ENCODE measurements at places on chromosomes 11 and 22.
A peak's percentile ranks its signal among the peaks of the same experiment; 100 is the strongest.

GRCh38 chr11:87779276-87780067, 395.8 kb downstream of the RAB38 start:
- DNase-seq = no peak

DNA sequence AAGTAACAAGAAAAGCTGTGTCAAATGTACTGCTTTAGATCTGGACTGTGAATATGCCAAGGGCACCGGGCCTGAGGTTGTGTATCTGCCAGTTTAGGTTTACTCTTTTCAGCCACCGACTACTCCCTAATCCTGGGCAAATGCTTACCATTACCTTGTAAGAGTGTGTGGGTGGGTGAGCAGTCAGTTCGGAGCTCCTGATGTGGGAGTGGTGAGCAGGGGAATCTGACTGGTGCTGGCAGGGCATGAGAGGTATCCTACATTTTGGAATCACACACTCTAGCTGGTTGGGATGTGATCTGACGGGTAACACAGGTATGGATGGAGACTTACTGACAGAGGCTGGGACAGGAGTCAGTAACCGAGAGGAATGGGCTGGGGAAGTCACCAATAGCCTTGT, 2.6 kb upstream of the FAM180B start:
- no peak for DNase-seq

- DNase-seq = no peak
Observed at GRCh38 chr11:74520316-74520715, 26.8 kb upstream of the LIPT2 start.

DNA sequence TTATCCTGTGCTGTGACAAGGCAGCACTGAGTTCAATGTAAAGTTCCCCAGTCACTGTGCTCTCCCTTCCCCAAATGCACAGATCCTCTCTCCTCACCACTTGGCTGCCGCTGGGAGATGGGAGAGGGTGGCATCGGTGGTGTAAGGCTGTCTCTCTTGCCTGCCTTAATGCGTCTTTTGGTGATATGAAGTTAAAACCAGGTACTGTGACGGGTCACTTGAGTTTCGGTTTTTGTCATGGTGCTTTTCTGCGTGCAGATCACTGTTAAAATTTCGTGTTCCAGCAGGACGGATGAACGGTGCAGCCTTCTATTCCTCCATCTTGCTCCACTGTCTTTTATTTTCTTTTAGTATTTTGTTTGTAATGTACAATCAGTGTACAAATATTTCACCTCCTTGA, 18.6 kb downstream of the GLB1L2 start:
- no peak for DNase-seq

GRCh38 chr11:46381819-46382645, 563 bp downstream of the MDK start:
- DNase-seq = no peak

- DNase-seq = no peak
Observed at GRCh38 chr11:60809691-60810090, 24.6 kb downstream of the MS4A10 start.

DNA sequence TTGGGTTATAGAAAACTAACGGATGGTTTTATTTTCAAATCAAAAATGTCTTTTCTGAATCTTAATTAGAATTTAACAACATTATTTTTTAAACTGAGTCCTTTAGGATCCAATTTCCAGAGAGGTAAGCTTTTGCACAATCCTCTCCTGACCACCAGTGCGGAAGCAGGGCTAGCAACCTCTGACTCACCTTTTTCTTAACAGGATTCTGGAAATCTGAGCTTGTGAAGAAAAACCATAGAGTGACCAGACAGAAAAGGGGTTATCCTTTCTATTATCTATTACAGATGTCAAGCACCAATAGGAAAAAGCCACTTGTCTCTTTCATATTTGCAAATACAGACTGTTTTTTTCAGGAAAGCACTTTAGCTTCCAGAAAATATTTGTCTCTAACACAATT, 25.3 kb downstream of the ALG9 start:
- no peak for DNase-seq

DNA sequence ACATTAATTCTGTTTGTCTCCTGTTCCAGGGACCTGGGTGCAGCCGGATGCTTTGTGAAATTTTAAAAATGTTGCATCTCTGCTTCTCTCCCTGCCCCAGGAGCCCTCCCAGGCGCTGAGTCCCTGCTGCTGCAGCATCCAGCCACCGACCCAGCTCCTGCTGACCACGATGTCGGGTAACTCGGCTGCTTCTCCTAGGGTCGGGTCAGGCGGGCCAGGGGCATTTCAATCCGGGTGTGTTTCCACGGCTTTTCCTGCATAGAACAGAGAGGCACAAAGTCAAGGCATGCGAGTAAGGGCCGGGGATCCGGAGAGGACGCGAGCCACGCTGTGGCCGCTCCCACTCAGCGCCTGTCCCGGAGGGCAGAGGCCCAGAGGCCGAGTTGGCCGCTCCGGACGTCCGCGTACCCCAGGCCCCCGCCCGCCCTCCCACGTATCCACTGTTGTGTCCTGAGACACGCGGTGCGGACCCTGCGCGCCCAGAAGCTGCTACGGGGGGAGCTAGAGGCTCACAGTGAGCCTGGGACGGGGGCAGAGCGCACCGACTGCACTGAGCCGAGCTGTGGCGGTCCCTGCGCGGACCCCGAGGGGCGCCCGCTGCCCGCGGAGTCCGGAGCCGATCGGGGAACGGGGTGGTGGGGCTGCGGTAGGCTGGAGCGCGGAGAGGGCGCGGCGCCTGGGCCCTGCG, at the start of gene POU2AF3:
Gene POU2AF3 (plus strand): TSS at position 134 of the 688 bp plus-strand sequence. CDS start 36 bp downstream, at position 170.
- no peak for DNase-seq

- DNase-seq = peak; percentile 70
Observed at GRCh38 chr11:58958500-58958899, 19.2 kb downstream of the GLYATL1 start.

DNA sequence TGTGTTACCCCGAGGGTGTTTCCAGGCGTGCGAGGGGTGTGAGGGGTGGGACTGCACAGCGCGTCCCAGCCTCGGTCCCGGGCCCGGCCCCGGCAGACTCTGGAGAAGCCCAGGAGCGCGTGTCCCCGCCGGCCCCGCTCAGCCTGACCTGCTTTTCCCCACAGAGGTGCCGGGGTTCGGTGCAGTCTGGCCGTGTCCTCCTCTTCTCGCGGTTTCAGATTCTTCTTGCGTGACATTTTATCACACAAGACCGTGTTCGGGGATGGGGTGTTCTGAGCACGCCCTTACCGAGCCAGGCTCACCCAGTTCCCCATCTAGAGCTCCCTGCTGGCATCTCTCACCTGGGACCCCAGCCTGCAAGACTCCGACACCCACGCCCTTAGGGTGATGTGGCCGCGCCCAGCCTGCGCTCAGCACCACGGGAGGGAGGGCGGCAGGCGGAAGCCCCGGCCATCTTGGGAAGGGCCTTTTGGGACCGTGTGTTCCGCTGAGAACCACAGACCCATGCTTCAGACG, 775.6 kb downstream of the BRD1 start:
- peak; percentile 78 for DNase-seq

GRCh38 chr22:30889268-30889995, 79.1 kb downstream of the MORC2 start:
- DNase-seq = peak; percentile 43

GRCh38 chr22:31344578-31345330, 1.4 kb downstream of the PATZ1 start:
- DNase-seq = peak; percentile 69

- DNase-seq = no peak
Observed at GRCh38 chr11:128420951-128421350, 166.4 kb downstream of the ETS1 start.

- no peak for DNase-seq
Observed at GRCh38 chr11:121237686-121238658, 54.6 kb upstream of the SC5D start.

DNA sequence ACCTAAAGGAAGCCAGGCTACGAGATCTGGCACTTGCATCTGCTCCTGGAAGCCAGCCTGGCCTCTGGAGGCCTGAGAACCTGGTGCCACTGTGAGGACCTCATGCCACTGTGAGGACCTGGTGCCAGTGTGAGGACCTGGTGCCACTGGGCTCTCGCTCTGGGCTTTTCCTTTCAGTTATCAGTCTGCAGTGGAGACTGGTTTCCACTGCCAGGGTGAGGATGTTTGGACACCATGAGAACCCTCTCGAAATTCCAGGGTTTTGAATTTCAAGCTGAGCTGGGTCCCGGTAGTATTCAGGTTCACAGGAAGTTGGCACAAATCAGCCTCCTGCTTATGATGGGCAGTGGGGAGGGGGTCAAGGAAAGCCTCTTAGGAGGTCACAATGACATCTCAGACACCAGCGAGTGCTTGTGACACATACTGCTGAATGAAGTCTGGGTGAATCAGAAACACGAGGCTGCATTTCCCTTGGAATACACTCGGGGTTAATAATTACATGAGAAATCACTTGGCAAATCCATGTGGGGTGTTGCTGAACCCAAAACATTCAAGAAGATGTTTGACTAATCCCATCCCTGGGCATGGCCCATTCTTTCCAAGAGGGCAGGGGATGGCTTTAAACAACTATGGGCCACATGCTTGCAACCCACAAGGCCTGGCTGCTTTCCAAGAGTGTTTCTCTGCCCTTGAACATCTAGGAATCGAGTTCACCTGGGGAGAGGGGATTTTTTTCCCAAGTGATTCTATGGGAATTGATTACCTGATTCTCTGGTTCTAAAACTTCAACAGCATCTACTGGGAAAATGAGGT, 60.2 kb downstream of the LINC01488 start:
- DNase-seq = peak; percentile 24

DNA sequence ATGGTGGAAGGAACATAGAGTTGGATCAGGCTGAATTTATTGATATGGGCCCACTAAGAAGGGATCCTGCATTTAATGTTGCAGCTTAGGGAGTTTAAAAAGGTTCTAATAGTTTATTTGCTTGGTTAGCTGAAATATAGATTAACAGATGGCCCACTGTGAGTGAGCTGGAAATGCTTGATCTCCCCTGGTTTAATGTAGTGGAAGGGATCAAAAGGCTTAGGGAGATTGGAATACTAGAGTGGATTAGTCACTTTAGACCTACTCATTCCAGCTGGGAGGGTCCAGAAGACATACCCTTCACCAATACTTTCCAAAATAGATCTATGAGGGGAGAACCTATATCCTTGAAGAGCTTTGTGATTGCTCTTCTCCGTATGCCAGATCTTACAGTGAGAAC, 130.1 kb upstream of the ZC3H12C start:
- DNase-seq = no peak

DNA sequence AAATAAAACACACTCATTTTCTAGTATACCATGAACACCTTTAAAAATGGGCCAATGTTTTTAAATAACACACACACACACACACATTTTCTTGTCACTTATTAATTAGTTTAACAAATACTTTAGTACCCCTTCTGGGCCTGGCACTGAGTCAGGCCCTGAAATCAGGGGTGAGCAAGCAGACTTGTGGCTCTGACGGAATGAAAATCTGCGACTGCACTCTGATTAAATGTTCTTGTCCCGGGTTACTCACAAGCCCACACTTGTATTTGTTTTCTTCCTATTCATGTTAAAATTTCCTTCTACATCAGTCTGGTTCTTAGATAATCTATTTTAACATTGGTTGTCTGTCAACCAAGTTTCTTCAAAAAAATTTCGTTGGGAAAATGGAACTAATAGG, 43.0 kb upstream of the PDGFD start:
- DNase-seq = no peak

All from activated effector memory CD4-positive, alpha-beta T cell treated with anti-CD3 and anti-CD28 coated beads, Interleukin-2, amount 50 U/mL, for 16 hours (primary cell).